Fibroblast of skin of right quadriceps (primary cell): ENCODE measurements at places on chromosomes 16 and 17.

DNA sequence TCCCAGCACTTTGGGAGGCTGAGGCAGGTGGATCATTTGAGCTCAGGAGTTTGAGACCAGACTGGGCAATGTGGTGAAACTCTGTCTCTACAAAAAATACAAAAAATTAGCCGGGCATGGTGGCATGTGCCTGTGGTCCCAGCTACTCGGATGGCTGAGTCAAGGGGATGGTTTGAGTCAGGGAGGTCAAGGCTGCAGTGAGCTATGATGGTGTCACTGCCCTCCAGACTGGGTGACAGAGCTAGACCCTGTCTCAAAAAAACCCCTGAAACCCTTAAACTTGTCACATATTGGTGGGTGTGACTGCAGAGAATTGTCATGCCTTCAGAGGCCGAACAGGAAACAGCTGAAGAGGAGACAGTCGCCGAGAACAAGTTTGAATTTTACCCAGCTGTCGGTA, 13.4 kb downstream of the RPTOR start:
- no peak for DNase-seq

DNA sequence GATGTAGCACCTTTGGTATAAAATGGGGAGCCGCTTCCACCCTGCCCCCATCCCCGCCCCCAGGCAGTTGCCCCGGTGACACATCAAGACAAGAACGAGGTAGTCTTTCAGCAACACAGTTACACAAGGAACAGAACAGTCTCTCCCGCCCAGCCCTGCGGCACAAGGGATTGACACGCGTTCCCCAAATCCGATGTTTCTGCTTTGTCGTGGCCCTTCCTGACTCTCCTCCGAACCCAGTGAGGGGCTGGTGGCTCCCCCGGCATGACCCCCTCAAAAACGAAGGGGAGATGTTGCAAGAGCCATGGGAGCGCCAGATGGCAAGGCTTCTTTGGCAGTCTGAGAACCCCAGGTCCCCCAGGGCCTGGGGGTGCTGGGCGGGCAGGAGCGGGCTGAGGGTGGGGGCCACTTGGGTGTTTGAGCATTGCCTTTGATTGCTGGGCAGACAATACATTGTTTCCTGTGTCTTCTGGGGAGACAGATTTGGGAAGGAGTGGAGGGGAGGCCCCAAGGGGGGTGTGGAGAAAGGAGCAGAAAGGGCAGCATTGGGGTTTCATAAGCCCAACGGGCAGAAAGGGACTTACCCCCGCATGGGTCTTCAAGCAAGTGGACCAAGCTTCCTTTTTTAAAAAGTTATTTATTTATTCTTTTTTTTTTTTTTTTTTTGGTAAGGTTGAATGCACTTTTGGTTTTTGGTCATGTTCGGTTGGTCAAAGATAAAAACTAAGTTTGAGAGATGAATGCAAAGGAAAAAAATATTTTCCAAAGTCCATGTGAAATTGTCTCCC, 16.6 kb downstream of the COL1A1 start:
- DNase-seq: peak; percentile 79

DNA sequence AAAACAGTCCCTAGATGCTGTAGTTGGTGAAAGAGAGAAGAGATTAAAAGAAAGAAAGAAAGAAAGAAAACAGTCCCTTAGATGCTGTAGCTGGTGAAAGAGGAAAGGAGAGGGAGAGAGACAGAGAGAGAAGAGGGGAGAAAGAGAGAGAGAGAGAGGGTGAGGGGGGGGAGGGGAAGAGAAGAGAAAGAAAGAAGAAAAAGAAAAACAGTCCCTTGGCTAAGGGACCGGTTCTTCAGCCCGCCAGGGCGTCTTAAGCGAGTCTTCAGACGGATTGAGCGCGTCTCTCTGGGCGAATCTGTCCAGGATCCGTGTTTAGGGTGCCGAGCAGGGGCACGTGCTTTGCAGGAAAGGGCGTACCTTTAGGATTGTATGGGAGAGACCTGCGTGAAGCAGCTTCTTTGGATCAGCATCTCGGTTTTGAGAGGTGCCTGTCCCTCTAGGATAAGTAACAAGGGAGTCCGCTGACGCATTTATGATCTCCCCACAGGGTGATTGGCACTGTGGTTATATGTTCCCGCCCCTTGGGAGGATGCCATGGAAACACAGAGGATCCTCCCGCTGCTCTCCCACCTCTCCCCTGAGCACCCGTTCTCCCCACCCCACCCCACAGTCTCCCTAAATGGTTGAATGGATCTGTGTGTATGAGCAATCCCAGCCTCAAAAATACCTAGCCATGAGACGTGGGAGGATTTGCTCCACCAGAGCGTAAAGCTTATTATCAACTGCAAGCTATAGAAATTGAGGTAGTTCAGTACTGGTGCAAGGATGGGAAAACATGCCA, 16.7 kb downstream of the GNGT2 start:
- DNase-seq: peak; percentile 65

GRCh38 chr16:52076801-52077201, 470.1 kb downstream of the TOX3 start:
- no peak for DNase-seq

DNA sequence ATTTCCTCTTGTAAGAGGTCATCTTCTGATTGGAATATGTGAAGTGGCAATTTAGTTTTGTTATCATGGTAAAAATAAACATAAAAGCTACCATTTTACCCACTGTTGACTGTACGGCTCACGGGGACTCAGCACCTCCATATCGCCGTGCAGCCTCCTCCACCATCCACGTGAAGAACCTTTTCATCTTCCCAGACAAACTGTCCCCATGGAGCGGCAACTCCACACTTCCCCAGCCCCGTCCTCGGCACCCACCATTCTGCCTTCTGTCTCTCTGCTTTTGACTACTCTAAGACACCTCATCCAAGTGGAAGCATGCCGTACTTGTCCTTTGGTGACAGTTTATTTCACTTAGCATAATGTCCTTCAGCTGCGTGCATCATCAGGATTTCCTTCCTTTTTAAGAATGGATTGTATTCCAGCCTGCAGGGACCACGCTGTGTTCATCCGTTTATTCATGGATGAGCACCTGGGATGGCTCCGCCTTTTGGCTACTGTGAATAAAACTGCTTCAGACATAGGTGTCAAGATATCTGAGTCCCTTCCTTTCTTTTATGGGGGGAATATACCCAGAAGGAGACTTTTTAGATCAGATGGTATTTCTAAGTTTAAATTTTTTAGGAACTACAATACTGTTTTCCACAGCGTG, 14.3 kb downstream of the FBXO31 start:
- DNase-seq: no peak

GRCh38 chr16:1923299-1924034, 5.3 kb upstream of the HS3ST6 start:
- peak; percentile 48 for DNase-seq

GRCh38 chr16:85284141-85284817, 172.0 kb upstream of the CIBAR2 start:
- no peak for DNase-seq

DNA sequence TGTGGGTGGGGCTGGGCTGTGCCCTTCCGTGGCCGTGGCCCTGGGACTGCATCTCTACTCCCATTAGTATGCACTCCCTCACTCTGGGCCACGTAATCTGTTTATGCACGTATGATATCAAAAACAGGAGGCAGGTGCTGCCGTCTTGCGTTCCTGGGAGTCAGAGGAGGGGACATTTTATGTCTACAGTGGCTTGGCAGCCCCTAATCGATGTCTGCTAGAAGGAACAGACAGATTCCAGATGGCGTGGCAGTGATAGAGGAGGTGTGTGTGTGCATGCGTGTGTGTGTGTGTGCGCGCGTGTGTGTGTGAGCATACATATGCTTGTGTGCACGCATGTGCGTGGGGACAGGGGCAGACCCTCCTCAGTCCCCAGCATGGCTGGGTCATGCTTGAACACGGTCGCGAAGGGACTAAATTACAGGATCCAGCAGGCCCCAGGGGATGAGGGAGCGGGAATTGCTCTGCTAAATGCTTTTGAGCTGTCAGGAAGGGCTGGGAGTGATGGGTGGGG, 44.7 kb downstream of the SREBF1 start:
- DNase-seq: no peak

GRCh38 chr16:23949630-23950290, 114.0 kb downstream of the PRKCB start:
- DNase-seq: no peak

DNA sequence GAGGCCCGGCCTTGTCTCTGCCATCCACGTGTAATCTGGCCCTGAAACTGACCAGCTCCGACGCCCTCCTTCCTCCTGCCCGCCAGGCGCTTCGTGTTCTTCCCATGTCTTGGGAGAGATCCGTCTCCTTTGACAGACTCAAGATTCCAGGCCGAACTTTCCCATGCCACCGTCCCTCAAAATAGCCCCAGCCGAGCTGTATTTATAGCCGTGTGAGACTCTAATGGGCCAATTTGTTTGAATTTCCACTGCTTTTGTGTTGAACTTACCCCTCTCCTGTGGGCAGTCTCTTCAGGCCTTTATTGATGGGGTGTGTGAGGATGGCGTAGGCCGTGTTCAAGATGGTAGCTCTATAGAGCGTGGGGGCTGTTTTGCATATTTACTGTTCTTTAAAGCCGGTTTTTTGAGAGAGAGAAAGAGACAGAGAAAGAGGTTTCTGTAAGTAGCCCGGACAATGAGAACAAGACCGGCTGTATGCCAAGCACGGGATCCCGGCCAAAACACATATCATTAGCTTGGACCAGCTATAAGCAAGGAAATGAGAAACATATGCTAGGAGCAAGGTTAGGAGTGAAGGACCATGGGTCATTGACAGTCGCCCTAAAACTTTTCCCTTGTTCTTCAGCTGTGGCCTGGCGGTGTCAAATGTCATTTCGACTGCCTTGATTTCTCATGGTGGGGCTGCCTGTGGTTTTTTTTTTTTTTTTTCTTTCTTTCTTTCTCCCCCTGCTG, 124.5 kb upstream of the ZFHX3 start:
- DNase-seq: peak; percentile 90

DNA sequence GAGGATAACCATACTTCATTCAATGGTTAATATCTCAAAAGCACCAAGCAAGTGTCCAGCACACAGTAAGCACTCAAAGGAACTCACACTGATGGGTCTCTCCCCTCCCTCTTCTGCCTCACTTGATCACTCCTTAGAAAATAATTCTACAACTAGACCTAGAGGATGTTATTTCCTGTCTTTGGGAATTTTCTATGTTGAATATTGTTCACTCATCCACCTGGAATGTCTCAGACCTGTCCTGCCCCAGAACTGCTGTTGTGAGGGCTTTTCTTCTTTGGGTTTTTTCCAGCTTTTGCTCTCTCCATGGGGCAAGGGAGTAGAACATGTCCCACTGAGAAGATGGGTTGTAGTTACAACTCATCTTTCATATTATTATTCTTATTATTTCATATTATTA, 25.3 kb downstream of the NXPH3 start:
- DNase-seq: no peak

DNA sequence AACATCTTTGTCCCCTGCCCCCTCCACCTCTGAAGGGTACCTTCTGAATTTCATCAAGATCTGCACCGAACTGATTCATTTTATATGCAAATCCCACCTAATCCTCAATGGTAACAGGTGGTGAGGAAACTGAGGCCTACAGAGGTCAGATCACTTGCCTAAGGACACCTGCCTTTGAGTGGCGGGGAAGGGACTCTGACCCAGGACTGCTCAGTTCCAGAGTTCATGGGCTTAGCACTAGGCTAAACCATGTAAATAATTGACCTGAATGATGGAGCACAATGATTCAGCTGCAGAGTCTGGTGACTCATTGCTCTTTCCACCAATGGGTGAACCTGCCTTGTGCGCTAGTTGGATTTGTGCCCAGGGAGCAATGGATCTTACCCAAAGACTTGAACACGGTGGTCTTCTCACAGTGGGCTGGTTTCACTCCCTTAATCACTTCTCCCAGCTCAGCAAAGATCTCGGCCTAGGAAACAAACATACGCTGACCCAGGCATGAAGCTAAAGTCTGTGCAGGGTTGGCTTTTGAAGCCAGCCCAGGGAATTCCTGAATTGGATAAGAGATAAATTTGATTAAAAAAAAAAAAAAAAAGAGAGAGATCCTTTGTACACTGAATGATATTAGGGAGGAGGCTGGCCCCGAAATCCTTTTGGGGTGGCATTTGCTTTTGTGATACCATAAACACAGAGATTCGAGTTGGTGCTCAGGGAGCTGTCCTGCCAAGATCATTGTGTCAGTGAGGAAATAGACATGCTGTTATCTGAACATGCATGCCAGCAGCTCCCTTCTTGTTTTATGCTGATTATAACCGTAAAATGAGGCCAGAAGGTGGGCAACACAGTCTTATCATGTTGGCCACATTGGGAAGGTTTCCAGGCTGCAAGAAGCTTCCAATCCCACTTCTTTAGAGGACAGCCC, 17.0 kb downstream of the CRYM start:
- peak; percentile 86 for DNase-seq

GRCh38 chr16:52312716-52313115, 234.2 kb downstream of the TOX3 start:
- DNase-seq: no peak

DNA sequence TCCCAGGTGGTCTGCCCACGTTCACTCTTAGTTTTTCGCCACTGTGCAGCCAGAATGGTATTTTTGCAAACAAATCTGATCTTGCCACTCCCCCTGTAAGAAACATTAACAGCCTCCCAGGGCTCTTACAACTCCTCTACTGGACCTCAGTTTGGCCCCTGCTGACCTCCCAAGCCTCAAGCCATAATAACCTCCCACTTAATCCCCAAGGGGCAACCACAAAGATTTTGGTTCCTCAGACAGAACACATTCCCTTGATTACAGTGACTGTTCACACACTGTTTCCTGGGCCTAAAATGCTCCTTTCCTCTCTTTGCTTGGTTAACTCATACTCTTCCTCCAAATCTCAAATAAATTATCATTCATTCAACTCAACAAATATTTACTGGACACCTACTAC, 21.5 kb upstream of the CD300E start:
- no peak for DNase-seq

DNA sequence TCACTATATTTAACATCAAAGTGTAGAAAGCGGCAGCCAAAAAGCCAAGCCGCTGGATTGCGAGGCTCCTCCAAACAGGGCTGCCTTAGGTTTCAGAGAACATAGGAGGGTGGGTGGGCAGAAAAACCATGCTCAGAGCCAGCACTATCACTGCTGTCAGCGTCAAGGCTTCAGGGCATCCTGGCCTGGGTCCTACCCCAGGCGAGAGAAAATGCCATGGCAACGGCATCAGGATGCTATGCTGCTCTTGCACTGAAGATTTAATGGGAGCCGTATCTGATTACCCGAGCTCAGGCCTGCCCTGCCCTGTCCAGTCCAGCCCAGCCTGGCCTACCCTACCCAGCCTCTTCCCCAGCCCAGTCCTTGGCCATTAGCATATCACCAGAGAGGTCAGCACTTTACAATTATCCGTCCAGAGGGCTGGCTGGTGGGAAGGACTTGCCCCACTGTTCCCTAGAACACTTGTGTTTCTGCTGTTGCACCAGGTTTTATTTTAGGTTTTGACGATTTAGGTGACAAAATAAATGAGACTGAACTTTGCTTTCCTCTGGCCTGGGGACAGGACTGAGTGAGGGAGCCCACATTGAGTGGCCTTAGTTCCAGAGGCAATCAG, 61.1 kb downstream of the TOM1L2 start:
- no peak for DNase-seq

- no peak for DNase-seq
These were observed 33.3 kb upstream of the DLX4 start for GRCh38 chr17:49935526-49936210.

DNA sequence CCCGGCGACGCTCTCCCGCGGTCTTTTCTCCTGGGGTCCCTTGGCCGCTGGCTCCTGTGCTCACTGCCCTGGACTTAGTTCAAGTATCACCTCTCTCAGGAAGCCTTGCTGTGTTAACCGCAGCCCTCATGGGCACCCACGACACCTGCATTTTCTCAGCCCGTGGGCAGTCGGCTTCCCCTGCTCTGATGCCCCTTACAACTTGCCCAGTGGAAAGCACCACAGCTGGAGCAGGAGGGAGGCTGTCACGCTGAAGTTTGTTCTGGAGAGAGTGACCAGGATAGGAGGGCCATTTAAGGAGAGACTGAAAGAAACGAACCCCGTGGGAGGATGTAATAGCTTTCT, 395 bp downstream of the STXBP4 start:
- no peak for DNase-seq

- DNase-seq: no peak
These were observed 36.7 kb upstream of the CIBAR2 start for GRCh38 chr16:85148931-85149330.
